ENCODE measurements at places on chromosomes 5 and 9. TPM values are rescaled to one million over a fixed set of nuclear protein-coding genes. Genes with fewer than 3 reads are reported as not detected.

The CORO2A gene
- total RNA-seq = 2.2 TPM

The C9 gene
- not detected for total RNA-seq

DNA sequence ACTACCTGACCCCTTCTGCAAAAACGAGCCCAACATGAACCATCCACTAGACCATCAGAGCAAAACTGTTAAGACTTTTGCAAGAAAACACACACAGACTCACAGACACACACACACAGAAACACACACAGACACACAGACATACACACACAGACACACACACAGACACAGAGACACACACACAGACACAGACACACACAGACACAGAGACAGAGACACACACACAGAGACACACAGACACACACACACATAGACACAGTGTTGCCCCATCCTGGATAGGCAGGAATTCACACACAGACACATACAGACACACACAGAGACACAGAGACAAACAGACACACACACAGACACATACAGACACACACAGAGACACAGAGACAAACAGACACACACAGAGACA lies 52.5 kb downstream of the NACC2 start:
- H3K36me3 ChIP-seq = peaks cover 18% of the 10 kb centered on the region
- no peak overlapping the region for H3K27ac ChIP-seq
- DNase-seq = no peak
- H3K4me1 ChIP-seq = peaks cover 7% of the 10 kb centered on the region

- peak overlapping the region; percentile 2 for H3K27ac ChIP-seq
- peaks cover 52% of the 10 kb centered on the region for H3K4me1 ChIP-seq
These were observed 6.8 kb downstream of the NDST1 start for GRCh38 chr5:150514708-150515211.

- H3K27me3 ChIP-seq = no peaks in the 10 kb centered on the region
- no peak overlapping the region for H3K4me3 ChIP-seq
These were observed 568.0 kb downstream of the ANXA1 start for GRCh38 chr9:73719660-73720059.

GRCh38 chr9:130185490-130186031 lies 13.4 kb downstream of the NCS1 start:
- peaks cover 4% of the 10 kb centered on the region for H3K36me3 ChIP-seq
- no peak overlapping the region for H3K4me3 ChIP-seq
- H3K27me3 ChIP-seq = no peaks in the 10 kb centered on the region
- peaks cover 41% of the 10 kb centered on the region for H3K4me1 ChIP-seq

DNA sequence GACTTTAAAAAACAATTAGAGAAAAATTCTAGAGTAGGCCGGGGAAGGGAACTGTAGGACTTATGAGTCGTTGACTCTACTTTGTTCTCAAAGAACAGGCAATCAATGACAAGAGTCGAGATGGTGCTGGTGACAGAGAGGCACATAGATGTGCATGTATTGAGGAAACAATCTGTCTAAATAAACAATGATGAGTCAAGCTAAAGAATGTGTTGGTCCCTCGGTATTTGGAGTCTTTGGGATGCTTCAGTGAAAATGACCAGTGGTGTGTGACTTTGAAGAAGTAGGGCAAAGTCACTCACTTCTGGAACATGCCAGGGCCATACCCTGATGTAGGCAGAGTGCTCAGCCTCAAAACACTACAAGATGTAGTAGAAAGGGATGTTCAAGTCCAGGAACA lies 288.1 kb upstream of the PANK3 start:
- H3K4me3 ChIP-seq = no peak overlapping the region
- H3K27ac ChIP-seq = no peak overlapping the region
- DNase-seq = no peak
- H3K4me1 ChIP-seq = no peaks in the 10 kb centered on the region
- H3K36me3 ChIP-seq = no peaks in the 10 kb centered on the region

The PCDHGA5 gene
- 2.0 TPM for total RNA-seq

GRCh38 chr5:134902071-134902801 lies 2.7 kb upstream of the PCBD2 start:
- no peak overlapping the region for H3K4me3 ChIP-seq
- DNase-seq = peak; percentile 48
- H3K4me1 ChIP-seq = no peaks in the 10 kb centered on the region
- no peaks in the 10 kb centered on the region for H3K27me3 ChIP-seq
- peaks cover 8% of the 10 kb centered on the region for H3K36me3 ChIP-seq

GRCh38 chr5:68269820-68270219 lies 54.3 kb downstream of the PIK3R1 start:
- no peaks in the 10 kb centered on the region for H3K36me3 ChIP-seq
- DNase-seq = no peak
- H3K4me1 ChIP-seq = peaks cover 11% of the 10 kb centered on the region
- H3K27ac ChIP-seq = no peak overlapping the region
- no peak overlapping the region for H3K4me3 ChIP-seq
- no peaks in the 10 kb centered on the region for H3K27me3 ChIP-seq

The HDAC3 gene
- total RNA-seq = 71.7 TPM

- no peaks in the 10 kb centered on the region for H3K27me3 ChIP-seq
- no peak for DNase-seq
- no peaks in the 10 kb centered on the region for H3K36me3 ChIP-seq
- H3K27ac ChIP-seq = no peak overlapping the region
- H3K4me3 ChIP-seq = no peak overlapping the region
These were observed 440.7 kb downstream of the DMAC1 start for GRCh38 chr9:7358876-7359275.

- H3K4me3 ChIP-seq = no peak overlapping the region
- no peaks in the 10 kb centered on the region for H3K27me3 ChIP-seq
- no peaks in the 10 kb centered on the region for H3K4me1 ChIP-seq
- H3K36me3 ChIP-seq = no peaks in the 10 kb centered on the region
These were observed 385.8 kb downstream of the LRRC70 start for GRCh38 chr5:62964428-62964827.

GRCh38 chr5:180043377-180043776 lies 28.2 kb downstream of the RNF130 start:
- no peaks in the 10 kb centered on the region for H3K27me3 ChIP-seq
- peaks cover 1% of the 10 kb centered on the region for H3K36me3 ChIP-seq
- no peak overlapping the region for H3K4me3 ChIP-seq
- no peak for DNase-seq

The GABRA6 gene
- not detected for total RNA-seq

DNA sequence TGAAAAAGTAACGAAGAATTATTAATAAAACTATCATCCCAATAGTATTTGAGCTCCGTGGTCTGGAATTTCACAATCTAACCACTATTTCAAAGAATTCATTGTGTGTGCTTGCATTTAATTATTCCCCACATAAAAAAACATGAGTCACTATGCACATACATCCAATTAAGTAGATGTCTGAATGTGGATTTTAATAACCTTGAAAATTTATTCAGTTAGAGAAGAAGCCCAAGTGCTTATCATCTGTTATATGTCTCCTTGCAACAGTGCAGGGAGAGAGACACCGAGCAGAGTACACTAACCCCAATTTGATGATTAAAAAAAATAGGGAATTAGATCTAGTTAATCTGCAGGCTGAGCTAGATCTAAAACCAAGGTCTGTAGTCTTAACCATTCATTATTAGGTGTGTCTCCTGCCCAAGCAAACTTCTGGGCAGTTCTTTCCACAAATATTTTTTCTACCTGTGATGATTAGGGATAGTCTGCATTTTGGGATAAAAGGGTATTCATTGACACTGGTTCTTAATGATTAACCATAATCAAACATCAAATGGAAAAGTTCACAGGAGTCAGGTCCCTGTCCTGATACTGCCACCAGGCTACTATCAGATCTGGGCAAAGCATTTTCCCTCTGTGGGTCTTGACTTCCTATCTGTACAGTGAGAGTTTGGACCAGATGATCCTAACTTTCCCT lies 164.2 kb downstream of the GRIA1 start:
- peak; percentile 11 for DNase-seq
- H3K4me1 ChIP-seq = 0 out of 2 replicates have a peak, but pooled peaks cover 1% of the 10 kb centered on the region
- no peak overlapping the region for H3K4me3 ChIP-seq
- no peaks in the 10 kb centered on the region for H3K36me3 ChIP-seq

GRCh38 chr5:78527925-78528324 lies 120.6 kb downstream of the LHFPL2 start:
- peak overlapping the region; percentile 25 for H3K27ac ChIP-seq
- peaks cover 31% of the 10 kb centered on the region for H3K4me1 ChIP-seq
- H3K27me3 ChIP-seq = no peaks in the 10 kb centered on the region
- peaks cover 6% of the 10 kb centered on the region for H3K36me3 ChIP-seq
- no peak for DNase-seq

GRCh38 chr9:76999261-76999660 lies 20.2 kb upstream of the FOXB2 start:
- no peaks in the 10 kb centered on the region for H3K36me3 ChIP-seq
- peaks cover 5% of the 10 kb centered on the region for H3K27me3 ChIP-seq
- no peaks in the 10 kb centered on the region for H3K4me1 ChIP-seq
- H3K27ac ChIP-seq = no peak overlapping the region
- no peak overlapping the region for H3K4me3 ChIP-seq

DNA sequence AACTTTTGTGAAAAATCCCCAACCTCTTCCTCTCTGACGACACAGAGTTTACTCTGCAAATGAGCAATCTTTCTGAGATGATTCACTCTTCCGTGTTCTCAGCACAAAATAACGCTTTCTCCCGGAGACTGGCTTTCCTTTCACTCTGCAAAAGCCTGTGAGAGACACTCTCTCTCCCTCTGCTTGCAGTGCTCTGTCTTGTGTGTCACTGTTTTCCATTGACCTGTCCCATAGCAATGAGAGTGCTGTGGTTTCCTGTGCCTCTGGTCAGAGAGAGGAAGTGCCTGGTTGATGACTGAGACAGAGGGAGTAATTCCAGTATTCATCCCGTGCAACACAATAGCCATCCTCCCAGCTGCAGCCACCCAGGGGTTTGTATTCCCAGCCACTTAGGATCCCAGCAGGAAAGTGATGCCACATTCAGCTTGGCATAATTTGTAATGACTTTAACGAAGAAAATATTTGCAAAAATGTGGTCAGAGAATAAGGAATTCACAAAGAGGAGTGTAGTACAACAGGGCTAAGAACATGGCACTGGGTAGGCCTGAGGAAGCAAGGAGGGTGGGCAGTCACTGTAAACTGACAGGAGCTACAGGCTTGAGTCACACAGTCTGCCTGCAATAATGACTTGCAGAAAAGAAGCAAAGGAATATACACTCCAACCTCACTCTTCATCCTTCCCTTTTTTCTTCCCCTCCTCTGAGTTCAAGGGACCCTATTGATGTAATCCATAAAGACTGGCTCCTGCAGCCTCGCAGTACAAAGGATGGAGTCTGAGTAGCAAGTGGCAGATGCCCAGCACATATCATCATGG lies 463.5 kb upstream of the RGMB start:
- H3K27me3 ChIP-seq = no peaks in the 10 kb centered on the region
- peak; percentile 99 for DNase-seq
- peak overlapping the region; percentile 77 for H3K27ac ChIP-seq
- H3K36me3 ChIP-seq = no peaks in the 10 kb centered on the region
- H3K4me3 ChIP-seq = peak overlapping the region; percentile 24
- peaks cover 15% of the 10 kb centered on the region for H3K4me1 ChIP-seq

- H3K27ac ChIP-seq = no peak overlapping the region
- H3K4me1 ChIP-seq = peaks cover 3% of the 10 kb centered on the region
- H3K27me3 ChIP-seq = no peaks in the 10 kb centered on the region
These were observed 72.8 kb upstream of the PARP8 start for GRCh38 chr5:50593681-50594080.

- peak overlapping the region; percentile 66 for H3K27ac ChIP-seq
- H3K4me1 ChIP-seq = peaks cover 35% of the 10 kb centered on the region
- H3K4me3 ChIP-seq = no peak overlapping the region
- DNase-seq = no peak
These were observed 20.6 kb downstream of the ELL2 start for GRCh38 chr5:95940758-95941682.

- H3K4me3 ChIP-seq = no peak overlapping the region
- peaks cover 22% of the 10 kb centered on the region for H3K4me1 ChIP-seq
- H3K27me3 ChIP-seq = no peaks in the 10 kb centered on the region
- peaks cover 6% of the 10 kb centered on the region for H3K36me3 ChIP-seq
- DNase-seq = no peak
These were observed 3.5 kb downstream of the MSANTD3 start for GRCh38 chr9:100430286-100430940.

- peak; percentile 42 for DNase-seq
- peaks cover 8% of the 10 kb centered on the region for H3K4me1 ChIP-seq
- H3K27ac ChIP-seq = no peak overlapping the region
- no peaks in the 10 kb centered on the region for H3K36me3 ChIP-seq
- H3K27me3 ChIP-seq = no peaks in the 10 kb centered on the region
These were observed 31.2 kb downstream of the NR3C1 start for GRCh38 chr5:143372187-143372829.

DNA sequence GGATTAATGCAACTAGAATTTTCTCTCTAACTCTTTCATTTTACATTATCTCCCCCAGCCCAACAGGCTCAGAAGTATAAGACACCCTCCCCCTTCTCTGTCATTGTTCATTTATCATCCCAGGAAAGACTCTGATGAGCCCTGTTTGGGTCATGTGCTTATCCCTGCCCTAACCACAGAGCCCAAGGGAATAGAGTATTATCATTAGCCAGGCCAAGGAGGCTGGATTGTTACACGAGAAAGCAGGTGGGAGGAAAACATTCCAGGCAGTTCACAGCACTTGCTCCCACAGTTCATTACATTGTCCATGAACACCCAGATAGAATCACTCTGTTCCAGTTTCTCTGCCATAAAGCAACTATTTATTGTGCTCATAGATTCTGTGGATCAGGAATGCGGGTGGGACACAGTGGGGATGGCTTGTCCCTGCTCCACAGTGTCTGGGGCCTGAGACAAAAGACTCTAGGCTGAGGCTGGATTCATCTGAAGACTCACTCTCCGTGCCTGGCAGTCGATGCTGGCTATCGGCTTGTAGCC lies 59.5 kb upstream of the TMEM215 start:
- H3K36me3 ChIP-seq = no peaks in the 10 kb centered on the region
- no peak overlapping the region for H3K4me3 ChIP-seq
- H3K27ac ChIP-seq = no peak overlapping the region
- no peaks in the 10 kb centered on the region for H3K27me3 ChIP-seq
- H3K4me1 ChIP-seq = no peaks in the 10 kb centered on the region
- DNase-seq = no peak

- DNase-seq = no peak
- H3K4me1 ChIP-seq = 0 out of 2 replicates have a peak, but pooled peaks cover 1% of the 10 kb centered on the region
- no peak overlapping the region for H3K27ac ChIP-seq
- no peaks in the 10 kb centered on the region for H3K27me3 ChIP-seq
These were observed 17.4 kb downstream of the ANKS6 start for GRCh38 chr9:98778711-98779530.

DNA sequence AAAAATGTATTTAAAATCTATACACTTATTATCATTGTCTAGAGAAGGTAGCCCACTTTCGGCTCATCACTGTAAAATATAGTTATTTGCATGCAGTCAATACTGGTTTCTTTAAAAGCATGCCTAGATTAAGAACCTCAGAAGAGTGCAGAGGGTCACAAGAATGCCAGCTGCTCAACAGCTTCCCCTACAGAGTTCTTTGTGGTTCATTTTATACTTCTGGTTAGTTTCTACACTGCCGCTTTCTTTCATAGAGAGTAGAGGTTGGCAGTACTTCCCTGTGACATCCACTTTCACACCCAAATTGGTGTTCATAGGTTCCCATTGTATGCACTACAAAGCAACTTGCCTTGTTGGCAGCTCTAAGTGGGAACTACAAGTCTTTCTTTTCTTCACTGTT lies 137.3 kb downstream of the KIAA0825 start:
- H3K36me3 ChIP-seq = no peaks in the 10 kb centered on the region
- no peak overlapping the region for H3K27ac ChIP-seq
- no peak for DNase-seq
- H3K27me3 ChIP-seq = no peaks in the 10 kb centered on the region
- H3K4me3 ChIP-seq = no peak overlapping the region

The ARL14EPL gene
- total RNA-seq = not detected
